Memory B cell (primary cell): ENCODE measurements at places on chromosomes 16 and 17.

DNA sequence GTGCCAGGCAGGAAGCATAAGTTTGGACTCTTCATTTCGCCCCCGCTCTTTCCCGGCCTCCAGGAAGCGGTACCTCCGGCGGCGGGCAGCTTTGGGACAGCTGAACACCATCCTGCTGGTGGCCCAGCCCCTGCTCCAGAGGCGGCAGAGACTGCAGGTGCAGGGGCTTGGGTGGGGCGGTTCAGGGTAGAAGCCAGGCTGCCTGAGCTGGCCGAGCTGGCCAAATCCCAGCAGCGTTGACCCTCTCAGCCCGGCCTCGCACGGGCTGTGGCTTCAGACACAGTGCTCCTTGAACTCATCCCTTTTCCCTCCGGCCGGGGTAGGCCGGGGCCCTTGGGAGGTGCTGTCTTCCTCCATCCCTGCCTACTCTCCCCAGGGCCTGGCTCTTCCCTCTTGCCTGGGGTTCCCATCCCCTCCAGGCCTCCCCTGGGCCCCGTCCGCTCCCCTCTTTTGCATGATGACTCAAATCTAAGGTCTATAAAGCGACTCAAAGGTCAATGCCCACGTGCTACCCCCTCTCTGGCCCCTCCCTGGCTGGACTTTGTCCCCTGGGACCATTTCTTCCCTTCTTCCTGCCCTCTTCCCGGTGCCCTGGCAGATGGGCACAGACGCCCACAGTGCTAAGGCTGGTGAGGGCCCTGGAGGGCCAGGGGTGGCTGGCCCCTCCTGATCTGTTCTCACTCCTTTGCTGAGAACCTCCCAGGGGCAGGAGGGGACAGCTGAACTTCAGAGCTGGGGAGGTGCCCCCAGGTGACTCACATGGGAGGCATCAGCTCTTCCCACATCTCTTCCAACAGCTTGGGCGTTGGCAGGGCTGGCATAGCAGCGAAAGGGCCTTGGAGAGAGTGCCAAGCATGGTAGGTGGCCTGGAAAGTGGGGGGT is 22.7 kb downstream of the MYO15B start:
- H3K36me3 ChIP-seq: peaks cover 4% of the 10 kb centered on the region
- H3K4me1 ChIP-seq: no peaks in the 10 kb centered on the region
- H3K4me3 ChIP-seq: no peak overlapping the region
- no peak for DNase-seq
- H3K27me3 ChIP-seq: no peaks in the 10 kb centered on the region
- H3K27ac ChIP-seq: no peak overlapping the region

DNA sequence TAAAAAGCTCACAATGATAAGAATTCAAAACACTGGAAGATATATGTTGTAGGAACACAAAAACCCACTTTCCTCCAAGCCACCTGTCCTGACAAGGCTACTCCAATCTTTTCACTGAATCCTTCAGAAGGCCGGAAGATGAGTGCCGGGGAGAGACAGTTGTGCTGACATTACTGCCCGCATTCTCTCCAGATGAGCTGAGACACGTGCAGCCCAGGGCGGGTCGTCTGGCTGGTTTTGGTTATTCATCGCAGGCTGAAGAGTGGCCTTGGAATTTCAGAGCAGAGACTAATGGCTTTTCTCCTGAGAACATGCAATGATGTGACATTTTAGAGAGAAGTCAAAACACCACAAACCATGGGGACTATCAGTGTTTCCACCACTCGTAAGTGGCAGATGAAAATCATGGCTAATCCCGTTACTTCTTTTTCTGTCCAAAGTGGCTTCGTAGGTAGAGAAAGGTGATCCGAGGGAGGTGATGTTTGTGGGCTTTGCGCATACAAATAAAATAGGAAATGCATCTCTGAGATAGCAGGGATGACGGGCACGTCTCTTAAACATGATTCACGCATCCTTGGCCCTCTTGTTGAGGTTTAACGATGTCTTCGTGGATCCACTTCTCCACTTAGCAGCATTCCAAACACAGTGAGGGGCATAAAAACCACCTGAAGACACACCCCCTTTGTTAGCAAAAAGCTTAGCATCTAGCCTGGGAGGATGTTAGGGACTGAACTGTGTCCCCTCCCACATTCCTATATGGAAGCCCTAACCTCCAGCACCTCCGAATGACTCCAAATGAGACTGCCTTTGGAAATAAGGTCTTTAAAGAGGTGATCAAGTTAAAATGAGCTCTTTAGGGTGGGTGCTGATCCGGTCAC is 134.0 kb downstream of the IRX3 start:
- no peak overlapping the region for H3K27ac ChIP-seq
- no peaks in the 10 kb centered on the region for H3K36me3 ChIP-seq
- DNase-seq: no peak
- peaks cover 3% of the 10 kb centered on the region for H3K27me3 ChIP-seq
- H3K4me1 ChIP-seq: no peaks in the 10 kb centered on the region

DNA sequence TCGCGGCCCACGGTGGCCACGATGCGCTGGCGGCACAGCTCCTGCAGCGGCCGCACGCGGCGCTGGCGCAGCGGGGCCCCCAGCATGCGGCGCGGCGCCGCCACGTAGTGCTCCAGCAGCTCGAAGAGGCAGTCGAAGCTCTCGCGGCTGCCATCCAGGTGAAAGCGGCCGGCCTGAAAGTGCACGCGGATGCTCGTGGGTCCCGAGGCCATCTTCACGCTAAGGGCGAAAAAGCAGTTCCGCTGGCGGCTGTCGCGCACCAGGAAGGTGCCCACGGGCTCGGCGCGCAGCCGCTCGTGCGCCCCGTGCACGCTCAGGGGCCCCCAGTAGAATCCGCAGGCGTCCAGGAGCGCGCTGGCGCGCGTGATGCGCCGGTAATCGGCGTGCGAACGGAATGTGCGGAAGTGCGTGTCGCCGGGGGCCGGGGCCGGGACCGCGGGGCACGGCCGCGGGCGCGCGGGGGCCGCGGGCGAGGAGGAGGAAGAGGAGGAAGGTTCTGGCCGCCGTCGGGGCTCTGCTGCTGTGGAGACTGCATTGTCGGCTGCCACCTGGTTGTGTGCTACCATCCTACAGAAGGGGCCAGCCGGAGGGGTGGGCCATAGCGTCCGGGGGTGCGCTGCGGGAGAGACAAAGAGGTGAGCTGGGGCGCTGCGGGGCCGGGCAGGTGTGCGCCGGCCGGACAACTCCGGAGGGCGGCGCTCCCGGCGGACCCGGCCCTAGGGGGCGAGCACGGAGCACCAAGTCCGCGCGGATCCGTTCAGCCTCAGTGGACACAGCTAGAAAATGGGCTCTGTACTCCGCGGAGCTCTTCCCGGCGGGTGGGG is 879 bp downstream of the SOCS1 start:
- H3K27ac ChIP-seq: peak overlapping the region; percentile 88
- no peaks in the 10 kb centered on the region for H3K27me3 ChIP-seq
- peaks cover 33% of the 10 kb centered on the region for H3K4me1 ChIP-seq
- H3K36me3 ChIP-seq: peaks cover 2% of the 10 kb centered on the region
- peak; percentile 69 for DNase-seq
- peak overlapping the region; percentile 86 for H3K4me3 ChIP-seq

GRCh38 chr16:88767546-88768070 is 17.4 kb downstream of the PIEZO1 start:
- H3K27me3 ChIP-seq: no peaks in the 10 kb centered on the region
- H3K27ac ChIP-seq: peak overlapping the region; percentile 79
- peak overlapping the region; percentile 54 for H3K4me3 ChIP-seq
- peaks cover 1% of the 10 kb centered on the region for H3K36me3 ChIP-seq
- peaks cover 26% of the 10 kb centered on the region for H3K4me1 ChIP-seq
